ENCODE measurements at places on chromosomes 7 and 10. TPM values are rescaled to one million over a fixed set of nuclear protein-coding genes. Genes with fewer than 3 reads are reported as not detected.
A peak's percentile ranks its signal among the peaks of the same experiment; 100 is the strongest.

DNA sequence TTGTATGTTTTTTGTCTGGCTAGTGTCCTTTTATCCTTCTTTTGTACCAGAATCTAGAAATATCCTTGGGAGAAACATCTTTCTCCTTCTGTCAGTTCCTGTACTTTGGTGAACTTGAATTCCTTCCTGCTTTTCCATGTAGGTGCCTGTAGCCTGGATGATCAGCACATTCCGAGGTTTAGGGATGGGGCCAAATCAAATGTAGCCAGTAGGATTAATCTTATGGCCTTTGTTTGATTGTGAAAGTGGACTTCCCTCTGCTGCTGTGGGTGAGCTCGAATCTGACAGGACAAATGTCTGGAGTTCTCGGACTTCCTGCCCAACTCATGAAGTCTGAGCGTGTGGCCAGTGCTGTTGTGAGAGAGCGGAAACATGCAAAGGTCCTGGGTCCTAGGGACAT, 33.2 kb upstream of the NAMPT start:
- no peak for DNase-seq

DNA sequence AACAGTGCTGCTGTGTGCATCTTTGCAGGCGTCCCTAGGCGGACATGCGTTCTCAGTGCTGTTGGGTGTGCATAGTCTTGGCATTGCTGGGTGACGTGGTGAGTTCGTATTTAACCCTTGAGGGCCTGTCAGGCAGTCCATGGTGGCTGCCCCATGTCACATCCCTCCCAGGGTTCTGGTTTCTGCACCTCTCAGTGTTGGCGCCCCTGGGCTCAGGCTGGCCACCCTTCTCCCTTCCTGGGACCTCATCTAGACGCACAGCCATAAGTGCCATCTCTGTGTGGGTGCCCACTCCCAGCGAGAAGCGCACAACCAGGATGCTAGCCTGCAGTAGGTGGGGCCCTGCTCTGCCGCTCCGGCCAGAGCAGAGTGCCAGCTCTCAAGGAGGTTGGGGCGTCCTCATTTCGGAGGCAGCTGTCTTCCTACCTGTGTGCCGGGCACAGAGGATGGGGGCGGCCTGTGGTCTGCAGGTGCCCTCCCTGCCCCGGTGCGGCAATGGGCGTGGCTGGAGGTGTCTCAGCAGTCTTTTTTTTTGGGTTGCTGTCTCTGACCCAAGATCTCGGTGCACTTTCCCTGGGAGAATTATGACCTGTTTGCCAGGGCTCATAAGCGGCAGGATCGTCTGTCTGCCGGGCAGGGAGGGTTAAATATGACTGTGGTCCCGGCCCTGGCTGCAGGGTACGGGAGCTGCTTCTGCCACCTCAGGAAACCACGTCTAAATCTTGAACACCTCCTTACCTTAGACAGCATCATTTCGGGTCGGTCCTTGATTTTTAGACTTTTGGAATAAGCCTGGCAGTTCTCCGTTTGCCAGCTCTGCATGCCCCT, 6.5 kb downstream of the INPP5A start:
- peak; percentile 48 for DNase-seq

The NXPH1 gene
- total RNA-seq, result not detected

The MYL10 gene
- not detected for total RNA-seq

- DNase-seq, result no peak
Measured at GRCh38 chr7:79063019-79063698, 390.3 kb downstream of the MAGI2 start.

The ANLN gene
- total RNA-seq, result 3.0 TPM

DNA sequence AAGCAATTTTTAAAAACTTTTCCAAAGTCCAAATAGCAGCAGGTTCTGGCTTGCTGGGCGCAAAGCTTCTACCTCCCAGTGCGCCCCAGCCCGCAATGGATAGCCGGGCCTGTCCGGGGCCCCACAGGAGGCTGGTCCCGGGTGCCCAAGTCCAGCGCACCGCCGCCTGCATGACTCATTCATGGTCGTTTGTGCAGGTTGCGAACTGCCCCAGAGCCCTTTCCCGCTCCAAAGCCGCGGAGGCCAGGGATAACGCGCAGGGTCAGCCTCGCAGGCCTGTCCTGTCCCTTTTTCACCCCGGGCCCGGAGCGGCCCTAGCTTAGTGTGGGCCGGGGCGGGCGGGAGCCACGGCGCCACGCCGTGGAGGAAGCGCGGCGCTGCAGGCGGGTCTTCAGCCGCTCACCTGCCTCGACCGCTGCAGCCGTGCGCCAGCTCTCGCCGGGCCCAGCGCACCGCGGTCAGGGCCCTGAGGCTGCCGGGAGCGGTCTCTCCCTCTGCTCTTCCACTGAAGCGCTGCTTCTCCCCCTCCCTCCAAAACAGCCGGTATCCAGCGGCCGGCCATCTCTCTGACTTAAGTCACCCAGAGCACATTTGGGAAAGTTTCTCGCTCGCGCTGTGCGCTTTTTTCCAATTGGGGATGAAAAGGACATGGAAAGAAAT, 1.7 kb upstream of the EGR2 start:
- DNase-seq, result peak; percentile 92

DNA sequence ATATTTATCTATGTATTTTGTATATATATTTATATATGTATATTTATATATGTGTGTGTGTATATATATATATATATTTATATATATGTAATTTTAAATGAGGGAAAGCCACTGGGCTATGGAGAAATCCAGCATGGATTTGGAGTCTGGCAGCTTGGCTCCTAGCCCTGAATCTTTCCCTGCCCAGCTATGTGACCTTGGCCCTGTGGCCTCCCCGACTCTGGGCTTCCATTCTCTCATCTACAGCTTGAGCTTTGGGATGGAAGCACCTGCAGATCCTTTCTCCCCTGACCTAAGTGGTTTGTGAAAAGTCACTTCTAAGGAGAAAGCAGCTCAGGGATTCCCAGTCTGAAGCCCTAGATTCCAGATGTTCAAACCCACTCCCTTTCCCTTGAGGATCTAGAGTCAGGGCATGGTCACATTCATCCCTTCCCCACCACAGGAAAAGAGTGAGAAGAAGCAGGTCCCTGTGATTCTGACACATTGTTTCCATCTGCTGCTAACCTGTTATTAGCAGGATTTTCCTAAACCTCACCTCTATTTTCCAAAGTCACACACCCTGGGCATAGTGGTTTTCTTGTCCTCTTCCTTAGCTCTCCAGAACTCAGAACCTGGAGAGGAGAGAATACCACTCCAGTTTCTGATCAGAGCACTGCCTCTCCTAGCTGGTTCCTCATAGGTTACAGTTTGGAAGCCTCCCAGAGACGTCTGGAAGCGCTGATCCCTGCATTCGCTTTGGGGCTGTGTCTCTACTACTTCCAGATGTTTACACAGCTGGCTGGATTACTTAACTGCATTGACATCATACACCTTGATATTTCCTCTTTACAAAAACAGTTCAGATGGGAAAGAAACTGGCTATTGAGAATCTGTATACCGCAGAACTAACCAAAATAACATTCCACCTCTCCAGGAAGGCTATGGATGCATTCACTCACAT, 327.5 kb upstream of the ZMIZ1 start:
- DNase-seq, result no peak

GRCh38 chr10:14742382-14742781, 32.3 kb downstream of the FAM107B start:
- no peak for DNase-seq

GRCh38 chr7:48168159-48168558, 3.1 kb upstream of the ABCA13 start:
- no peak for DNase-seq

DNA sequence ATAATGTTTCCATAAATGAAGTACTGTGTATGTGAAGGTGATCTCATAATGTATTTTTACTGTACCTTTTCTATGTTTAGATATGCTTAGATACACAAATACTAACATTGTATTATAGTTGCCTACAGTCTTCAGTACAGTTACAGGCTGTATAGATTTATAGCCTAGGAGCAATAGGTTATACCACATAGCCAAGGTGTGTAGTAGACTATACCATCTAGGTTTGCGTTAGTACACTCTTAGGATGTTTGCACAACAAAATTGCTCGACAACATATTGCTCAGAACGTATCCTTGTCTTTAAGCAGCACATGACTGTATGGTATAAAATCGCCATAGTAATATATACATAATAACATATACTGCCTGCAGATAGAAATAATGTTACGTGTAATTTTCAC, 42.9 kb downstream of the WAC start:
- no peak for DNase-seq

- peak; percentile 72 for DNase-seq
Measured at GRCh38 chr10:605632-606325, 83.7 kb downstream of the DIP2C start.

The DNAH11 gene
- total RNA-seq, result 0.81 TPM

The DKK1 gene
- 3.3 TPM for total RNA-seq

The ARHGEF5 gene
- 8.8 TPM for total RNA-seq

The SH2D4B gene
- total RNA-seq, result not detected

GRCh38 chr10:131852823-131853609, 47.8 kb upstream of the PPP2R2D start:
- no peak for DNase-seq

The TMEM26 gene
- total RNA-seq, result 1.1 TPM

- no peak for DNase-seq
Measured at GRCh38 chr10:123769647-123770046, 103.5 kb downstream of the GPR26 start.

DNA sequence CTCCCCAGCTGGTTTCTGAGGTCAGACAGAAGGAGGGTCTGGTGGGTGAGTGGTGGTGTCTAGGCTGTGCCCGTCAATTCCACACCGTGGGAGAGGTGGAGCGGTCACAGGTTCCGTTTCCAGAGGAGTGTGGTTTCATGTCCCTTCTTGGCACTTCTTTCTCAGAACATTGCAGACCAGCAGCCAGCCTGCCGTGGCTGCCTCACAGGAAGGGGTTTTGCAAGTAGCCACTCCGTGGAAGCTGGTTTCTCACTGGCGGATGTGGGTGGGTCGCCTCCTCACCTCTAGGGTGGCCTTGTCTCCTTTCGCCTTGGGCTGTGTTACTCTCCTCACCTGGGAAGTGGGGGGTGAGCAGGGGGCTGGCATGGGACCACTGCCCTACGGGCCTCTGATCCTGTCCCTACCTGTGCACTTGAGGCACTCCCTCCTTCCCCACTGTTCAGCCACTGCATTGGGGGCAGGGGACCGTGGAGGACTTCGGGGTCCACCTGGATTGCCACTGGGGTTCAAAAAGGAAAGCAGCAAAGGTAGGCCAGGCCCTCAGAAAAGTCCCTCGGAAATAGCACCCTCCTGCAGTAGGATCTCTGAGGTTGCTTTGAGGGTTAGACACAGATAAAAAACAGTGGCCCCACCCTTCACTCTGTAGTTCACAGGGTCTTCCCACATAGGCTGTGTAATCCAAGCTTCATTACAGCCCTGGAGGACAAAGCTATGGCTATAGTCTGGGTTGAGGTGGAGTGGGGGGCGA, 33.9 kb downstream of the TSPAN14 start:
- peak; percentile 85 for DNase-seq

DNA sequence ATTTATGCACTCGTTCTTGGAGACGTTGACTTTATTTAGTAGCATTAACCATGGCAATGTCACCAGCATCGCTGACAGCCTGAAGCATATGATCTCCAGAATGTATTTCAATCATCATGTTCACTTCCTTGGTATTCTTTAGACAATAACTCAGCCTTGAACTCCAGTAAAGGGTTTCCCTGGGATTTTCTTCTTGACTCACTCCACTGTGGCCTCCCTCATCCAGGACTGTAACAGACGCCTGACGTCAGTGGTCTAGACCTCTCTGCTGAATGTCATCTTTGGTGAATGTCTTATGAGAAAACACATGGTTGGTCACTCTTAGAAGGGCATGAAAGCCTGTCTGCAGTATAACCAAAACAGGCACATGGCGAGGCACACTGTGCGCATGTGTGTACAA, 64.4 kb downstream of the EGFR start:
- DNase-seq, result no peak

DNA sequence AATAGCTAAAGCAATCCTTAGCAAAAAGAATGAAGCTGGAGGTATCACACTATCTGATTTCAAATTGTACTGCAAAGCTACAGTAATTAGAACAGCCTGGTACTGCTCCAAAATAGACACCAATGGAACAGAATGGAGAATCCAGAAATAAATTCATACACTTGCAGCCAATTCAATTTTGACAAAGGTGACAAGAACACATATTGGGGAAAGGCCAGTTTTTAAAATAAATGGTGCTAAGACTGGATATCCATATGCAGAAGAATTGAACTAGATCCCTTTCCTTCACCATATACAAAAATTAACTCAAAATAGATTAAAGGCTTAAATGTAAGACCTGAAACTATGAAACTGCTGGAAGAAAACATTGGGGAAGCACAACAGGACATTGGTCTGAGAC, 748.5 kb downstream of the DNAJB9 start:
- no peak for DNase-seq

The TMEM140 gene
- total RNA-seq, result 12.2 TPM

The MLLT10 gene
- total RNA-seq, result 31.5 TPM

- no peak for DNase-seq
Measured at GRCh38 chr7:148299350-148300276, 291.0 kb upstream of the C7orf33 start.

DNA sequence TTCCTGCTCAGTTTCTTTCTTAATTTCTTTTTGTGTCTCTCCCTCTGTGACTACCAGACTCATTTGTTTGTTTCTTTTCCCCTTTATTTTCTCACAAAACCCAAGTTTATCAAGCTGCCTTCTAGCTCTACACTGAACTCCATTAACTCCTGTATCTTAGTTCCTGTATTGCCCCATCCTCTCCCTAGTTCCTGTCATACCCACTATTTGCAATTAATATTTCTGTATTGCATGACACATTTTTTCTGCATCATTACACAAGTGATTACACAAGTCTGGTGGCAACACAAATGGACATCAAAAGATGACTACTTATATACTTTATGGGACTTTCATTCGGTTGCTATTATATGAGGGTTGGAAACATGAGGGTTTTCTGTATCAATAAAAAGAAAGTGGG, 26.9 kb upstream of the OR9A4 start:
- DNase-seq, result no peak

The LRIT1 gene
- not detected for total RNA-seq

- DNase-seq, result no peak
Measured at GRCh38 chr10:33256458-33256857, 78.0 kb downstream of the NRP1 start.

The CDC14C gene
- total RNA-seq, result not detected

GRCh38 chr10:49592726-49593563, 17.2 kb upstream of the SLC18A3 start:
- no peak for DNase-seq

GRCh38 chr10:25501912-25502311, 327.1 kb downstream of the GPR158 start:
- DNase-seq, result no peak

The ATG9B gene
- not detected for total RNA-seq

- DNase-seq, result no peak
Measured at GRCh38 chr7:108181073-108181985, 51.2 kb upstream of the LAMB4 start.

Measured in posterior vena cava (tissue), 2 donors.